Left kidney (tissue), 8 donors: ENCODE measurements at places on chromosomes 6 and 20. TPM values are rescaled to one million over a fixed set of nuclear protein-coding genes. Genes with fewer than 3 reads are reported as not detected.

DNA sequence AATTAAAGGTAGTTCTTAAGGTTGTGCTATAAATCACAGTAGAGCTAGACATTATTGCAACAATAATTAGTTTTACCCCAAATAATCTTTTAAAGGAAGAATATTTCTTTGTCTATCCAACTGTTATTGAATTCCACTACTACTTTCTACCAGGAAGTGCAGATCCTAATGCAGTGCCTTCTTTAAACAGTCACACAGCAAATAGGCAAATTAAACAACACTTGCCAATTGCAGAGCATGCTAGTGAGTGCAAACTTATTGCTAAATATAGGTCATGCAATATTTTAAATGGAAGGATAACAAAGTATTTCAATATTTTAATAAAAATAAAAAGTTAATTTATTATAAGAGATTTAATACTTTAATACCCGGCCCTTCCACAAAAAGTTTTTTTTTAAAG lies 107.3 kb upstream of the BCLAF1 start:
- DNase-seq, result no peak

- DNase-seq, result no peak
These were observed 79.5 kb downstream of the RNF182 start for GRCh38 chr6:14004258-14004657.

- DNase-seq, result no peak
These were observed 120.1 kb downstream of the TCP11 start for GRCh38 chr6:35021004-35021403.

- DNase-seq, result no peak
These were observed 5.2 kb downstream of the TENT5A start for GRCh38 chr6:81747327-81747726.

- no peak for DNase-seq
These were observed 11.9 kb upstream of the RBM38 start for GRCh38 chr20:57379263-57379647.

DNA sequence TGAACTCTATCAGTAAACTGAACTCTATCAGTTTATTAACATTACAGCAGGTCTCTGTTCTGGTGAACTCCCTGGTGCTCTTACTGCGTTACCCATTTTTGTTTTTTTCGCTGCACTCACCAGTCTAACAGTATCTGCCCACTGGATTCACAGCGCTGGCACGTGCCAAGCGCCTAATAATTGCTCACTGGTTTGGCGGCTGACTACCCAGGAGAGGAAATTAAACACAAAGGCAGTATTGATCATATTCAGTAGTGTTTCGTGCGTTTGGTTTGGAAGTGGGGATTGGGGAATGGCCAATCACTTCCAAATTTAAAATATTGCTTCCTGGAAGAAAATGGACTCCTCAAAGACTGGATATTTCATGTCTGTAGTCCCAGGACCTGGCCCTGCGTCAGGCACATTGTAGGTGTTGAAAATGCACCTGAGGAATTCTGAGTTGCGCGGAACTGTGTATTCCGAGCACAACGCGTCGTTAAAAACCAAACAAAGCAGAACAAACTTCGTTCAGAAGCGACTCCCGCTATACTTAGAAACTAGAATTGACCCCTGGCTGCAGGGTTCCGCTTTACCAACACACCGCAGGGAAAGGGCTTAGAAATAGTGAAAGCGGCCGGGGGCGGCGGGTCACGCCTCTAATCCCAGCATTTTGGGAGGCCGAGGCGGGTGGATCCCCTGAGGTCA lies 1.1 kb upstream of the RPS12 start:
- DNase-seq, result peak; percentile 57

Gene SYCP2
- 10.7 TPM for polyA plus RNA-seq
